ENCODE measurements at places on chromosomes 1 and 21.

GRCh38 chr1:46687921-46688509, 16.4 kb downstream of the TEX38 start:
- no peak for DNase-seq

GRCh38 chr1:108504447-108504846, 54.3 kb downstream of the NBPF6 start:
- no peak for DNase-seq

- DNase-seq: no peak
Observed at GRCh38 chr1:185365951-185366350, 48.9 kb upstream of the IVNS1ABP start.

- no peak for DNase-seq
Observed at GRCh38 chr1:15702722-15703550, 18.8 kb downstream of the PLEKHM2 start.

GRCh38 chr1:46190539-46190938, 7.7 kb downstream of the POMGNT1 start:
- no peak for DNase-seq

GRCh38 chr21:28256420-28256831, 736.3 kb downstream of the LTN1 start:
- no peak for DNase-seq

All from stimulated activated CD4-positive, alpha-beta T cell treated with anti-CD3 and anti-CD28 coated beads, TNF-alpha, amount 100 ng/mL, for 1 hour (primary cell).